ENCODE measurements at places on chromosomes 5 and 9.

- DNase-seq: no peak
These were observed 180.1 kb downstream of the SYK start for GRCh38 chr9:90981726-90982125.

GRCh38 chr5:14325369-14325768, 182.2 kb downstream of the TRIO start:
- no peak for DNase-seq

DNA sequence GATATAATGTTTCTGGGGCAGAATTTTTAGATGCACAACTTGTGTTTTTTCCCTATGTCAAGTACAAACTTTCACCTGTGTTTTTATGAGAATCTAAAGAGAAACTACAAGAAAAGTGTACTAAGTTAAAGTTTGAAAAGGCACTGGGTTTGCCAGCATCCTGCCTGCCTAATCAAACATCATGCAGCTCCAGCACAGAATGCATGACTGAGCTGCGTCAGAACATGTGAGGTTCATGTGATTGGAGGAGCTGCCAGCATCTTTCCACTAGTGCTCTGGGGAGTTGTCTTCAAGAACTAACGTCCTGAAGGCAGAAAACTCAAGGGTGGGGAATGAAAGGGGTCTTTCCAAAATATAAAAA, 46.1 kb upstream of the RIC1 start:
- DNase-seq: peak; percentile 28

DNA sequence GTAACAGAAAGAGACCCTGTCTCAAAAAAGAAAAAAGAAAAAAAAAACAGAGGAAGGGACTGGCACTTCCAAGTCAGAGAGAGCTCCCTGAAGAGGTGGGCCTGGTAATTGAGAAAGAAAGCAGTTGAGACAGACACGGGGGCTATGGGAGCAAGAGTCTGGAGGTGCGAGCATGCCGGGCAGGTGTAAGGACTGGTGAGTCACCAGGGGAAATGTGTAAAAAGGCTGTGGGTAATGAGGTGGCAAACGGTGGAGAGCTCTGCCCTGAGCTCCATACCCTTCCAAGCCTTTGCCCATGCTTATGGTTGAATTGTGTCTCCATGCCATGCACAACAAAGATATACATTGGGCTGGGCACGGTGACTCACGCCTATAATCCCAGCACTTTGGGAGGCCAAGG, 18.0 kb upstream of the JADE2 start:
- DNase-seq: no peak

GRCh38 chr5:31086839-31087415, 106.6 kb upstream of the CDH6 start:
- no peak for DNase-seq
